ENCODE measurements at places on chromosomes 3 and 15.

DNA sequence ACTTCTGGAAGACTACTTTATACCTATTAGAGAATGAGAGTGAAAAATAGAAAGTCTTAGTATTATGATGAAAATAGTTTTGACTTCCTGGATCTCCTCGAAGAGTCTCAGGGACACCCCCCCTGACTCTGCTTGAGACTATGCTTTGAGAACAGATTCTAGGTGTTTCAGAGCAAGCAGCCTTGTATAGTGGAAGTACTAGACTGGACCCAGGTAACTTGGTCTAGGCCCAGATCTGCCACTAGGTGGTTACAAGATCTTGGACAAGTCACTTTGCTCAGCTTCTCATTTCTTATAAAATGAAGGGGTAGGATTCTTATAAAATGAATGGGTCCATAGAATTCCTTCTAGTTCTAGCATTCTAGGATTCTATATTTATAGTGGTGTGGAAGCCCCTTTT is 9.1 kb downstream of the ABHD5 start:
- DNase-seq: no peak

DNA sequence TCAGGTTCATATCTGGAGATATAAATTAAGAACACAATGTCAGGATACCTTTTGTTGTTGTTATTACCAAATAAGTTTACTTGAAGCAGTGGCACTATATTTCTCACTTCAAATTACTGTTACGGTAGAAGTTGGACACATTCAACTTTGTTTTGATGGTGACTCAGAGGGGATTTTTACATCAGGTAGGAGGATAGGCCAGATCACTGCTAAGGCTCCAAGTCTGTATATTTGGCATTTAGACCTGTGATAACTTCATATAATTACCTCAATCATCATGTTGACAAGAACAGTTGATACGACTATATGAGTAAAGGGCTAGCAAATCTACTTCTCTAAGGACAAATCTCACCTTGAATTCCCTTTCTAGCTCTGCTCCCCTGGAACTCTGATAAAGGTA is 15.6 kb downstream of the LZTFL1 start:
- no peak for DNase-seq

- DNase-seq: no peak
Measured at GRCh38 chr3:123036352-123037014, 8.9 kb upstream of the SEMA5B start.

DNA sequence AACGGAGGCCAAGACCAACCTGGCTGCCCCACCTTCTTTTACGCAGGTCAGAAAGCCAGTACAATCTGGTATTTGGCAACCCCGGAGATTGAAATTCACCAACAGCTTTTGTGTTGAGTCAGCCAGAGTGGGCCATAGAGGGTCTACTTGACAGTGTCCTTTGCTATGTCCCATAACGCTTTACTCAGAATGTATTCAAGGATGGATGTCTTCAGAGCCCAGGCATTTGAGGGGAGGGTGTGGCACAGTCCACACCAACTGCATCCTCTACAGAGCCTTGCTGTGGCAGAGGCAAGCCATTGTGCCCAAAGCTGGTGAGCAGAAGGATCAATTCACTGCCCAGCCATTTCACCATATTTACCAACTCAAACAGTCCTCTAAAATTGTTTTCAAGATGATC is 18.4 kb downstream of the PLA1A start:
- DNase-seq: no peak

DNA sequence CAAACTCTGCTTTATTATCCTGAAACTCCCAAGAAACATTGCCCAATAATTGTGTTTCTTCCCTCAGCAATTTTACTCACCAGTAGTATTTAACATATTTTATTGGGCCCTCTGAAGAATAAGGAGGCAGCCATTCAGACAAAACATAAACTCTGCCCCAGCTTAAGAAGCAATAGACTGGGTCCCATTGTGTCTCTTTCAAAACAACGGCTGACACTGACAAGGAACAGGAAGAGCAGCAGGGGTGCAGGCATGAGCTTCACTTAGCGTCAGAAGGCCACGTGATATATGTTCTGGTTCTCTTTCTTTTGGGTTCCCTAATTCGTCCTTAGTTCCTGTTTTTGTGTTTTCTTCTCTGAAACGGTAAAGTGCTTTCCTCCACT is 242.3 kb downstream of the FHIT start:
- DNase-seq: no peak

DNA sequence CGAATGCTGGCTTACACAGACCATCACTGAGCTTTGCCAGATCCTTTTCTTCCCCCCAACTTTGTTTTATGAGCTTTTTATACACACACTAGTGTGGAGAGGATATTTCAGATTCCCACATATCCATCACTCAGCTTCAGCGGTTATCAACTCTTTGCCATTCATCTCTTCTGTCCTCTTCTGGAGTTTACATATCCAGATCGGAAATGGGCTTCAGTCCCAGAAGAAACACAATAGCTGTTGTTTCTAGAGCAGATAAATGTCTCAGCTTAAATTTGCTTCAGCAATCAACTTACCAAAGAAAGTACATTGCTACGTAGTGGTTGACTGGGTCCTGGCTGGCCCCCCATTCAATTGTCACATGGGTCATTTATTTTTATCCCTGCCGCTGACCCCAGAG is 185.9 kb upstream of the BHLHE40 start:
- no peak for DNase-seq

GRCh38 chr3:127467391-127467790 is 123.1 kb downstream of the TPRA1 start:
- DNase-seq: no peak

Measured in NCI-H1105 treated with DMSO at 0.1 percent for 48 hours (cell line).